ENCODE measurements at places on chromosomes 13 and 19.

DNA sequence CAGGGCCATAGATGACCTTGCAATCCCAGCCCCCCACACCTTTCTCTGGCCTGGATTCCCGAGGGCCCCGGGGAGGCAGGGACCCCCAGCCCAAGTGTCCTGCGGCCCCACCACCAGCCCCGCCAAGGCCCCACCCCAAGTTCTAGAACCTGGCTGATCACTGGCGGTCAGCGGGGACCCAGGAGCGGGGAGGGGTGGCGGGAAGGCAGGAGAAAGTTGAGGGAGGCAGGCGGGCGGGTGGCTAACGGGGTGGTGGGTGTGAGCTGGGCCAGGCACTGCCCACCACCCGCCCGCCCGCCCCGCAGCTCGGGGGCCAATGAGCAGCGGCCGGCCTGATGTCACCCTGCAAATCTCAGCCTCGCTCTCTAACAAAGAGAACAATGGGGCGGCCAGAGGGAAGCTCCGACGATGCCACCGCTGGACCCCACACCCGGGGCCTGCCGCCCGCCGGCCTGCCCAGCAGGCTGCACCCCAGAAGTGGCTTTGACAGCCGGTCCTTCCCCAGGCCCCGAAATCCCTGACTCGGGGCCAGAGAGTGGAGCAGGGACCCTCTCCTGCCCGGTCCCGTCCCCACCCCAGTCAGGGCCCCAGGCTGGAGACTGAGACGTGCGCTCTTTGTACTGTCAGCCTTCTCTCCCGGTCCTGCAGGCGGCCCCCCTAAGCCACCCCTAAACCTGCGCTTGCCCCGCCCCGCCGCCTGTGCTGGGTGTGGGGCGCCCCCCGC, 1.6 kb downstream of the MEX3D start:
- DNase-seq = no peak

GRCh38 chr13:61734683-61735082, 319.0 kb upstream of the PCDH20 start:
- no peak for DNase-seq

GRCh38 chr13:113939944-113940297, 34.0 kb downstream of the C13orf46 start:
- DNase-seq = no peak

- DNase-seq = no peak
Measured at GRCh38 chr13:107365466-107366215, 797.7 kb upstream of the ARGLU1 start.

GRCh38 chr13:69737129-69737935, 370.3 kb upstream of the ATXN8OS start:
- no peak for DNase-seq

GRCh38 chr13:30923418-30923817, 9.0 kb upstream of the TEX26 start:
- no peak for DNase-seq

DNA sequence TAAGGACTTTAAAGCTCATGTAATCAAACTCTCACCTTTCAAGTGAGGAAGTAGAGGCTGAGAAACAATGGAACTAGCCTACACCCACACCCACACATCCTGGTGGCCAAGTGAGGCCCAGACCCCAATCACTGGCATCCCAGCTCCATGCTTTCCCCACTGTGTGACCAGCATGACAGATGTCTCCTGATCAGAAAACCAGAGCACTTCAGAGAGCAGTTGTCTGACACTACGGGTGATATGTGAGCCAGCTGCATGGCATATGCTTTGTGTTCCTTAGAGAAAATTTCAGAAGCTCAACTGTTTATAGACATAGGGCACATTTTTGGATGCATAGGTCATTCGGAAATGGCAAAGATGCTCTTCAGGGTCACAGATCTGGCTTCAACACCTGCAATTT, 315.2 kb downstream of the NDFIP2 start:
- no peak for DNase-seq

- DNase-seq = no peak
Measured at GRCh38 chr13:49681842-49682435, 9.3 kb downstream of the EBPL start.

- DNase-seq = no peak
Measured at GRCh38 chr19:42114412-42114811, 17.8 kb downstream of the POU2F2 start.

All from CD4-positive, alpha-beta T cell treated with Interleukin-12 subunit alpha and Interleukin-12 subunit beta, for 1 hour (primary cell).